ENCODE measurements at places on chromosomes 6 and 20. TPM values are rescaled to one million over a fixed set of nuclear protein-coding genes. Genes with fewer than 3 reads are reported as not detected.

DNA sequence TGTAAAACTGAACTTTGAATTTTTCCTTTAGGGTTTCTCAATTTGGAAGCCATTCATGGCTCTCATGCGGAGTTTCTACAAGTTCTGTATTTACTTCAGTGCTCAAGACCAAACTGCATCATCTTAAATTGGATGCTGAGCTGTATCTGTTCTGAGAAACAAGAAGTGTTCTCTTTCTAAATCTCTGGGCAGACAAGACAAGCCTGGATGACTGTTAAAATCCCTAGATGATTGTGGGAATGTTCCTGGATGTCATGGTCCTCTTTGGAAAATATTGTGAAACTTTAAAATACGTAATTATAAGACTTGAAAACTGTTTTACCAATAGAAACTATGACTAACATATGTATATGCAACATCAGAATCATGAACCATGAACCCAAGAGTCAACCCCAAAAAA is 6.2 kb upstream of the GCM1 start:
- H3K4me1 ChIP-seq = no peaks in the 10 kb centered on the region
- no peak overlapping the region for H3K27ac ChIP-seq
- H3K36me3 ChIP-seq = no peaks in the 10 kb centered on the region
- no peaks in the 10 kb centered on the region for H3K27me3 ChIP-seq
- no peak for DNase-seq

The PAQR8 gene
- total RNA-seq = 21.2 TPM

DNA sequence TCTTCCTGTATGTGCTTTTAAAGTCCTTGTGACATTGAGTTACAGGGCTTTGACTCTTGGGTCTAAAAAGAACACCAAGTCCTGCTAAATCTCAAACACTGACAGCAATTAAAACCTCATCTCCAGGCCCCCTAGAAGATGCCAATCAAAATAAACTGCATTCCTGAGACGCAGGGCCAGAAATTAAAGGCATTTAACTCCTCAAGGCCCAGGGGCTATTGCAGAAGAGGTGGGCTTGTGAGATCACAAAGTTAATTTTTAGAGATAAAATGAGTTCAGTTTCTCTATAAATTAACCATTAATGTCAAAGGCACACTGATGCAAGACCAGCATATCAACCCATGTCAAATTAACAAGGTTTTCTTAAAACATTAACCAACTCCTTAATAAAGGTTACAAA is 145.6 kb upstream of the CARMIL1 start:
- H3K27me3 ChIP-seq = no peaks in the 10 kb centered on the region
- no peak overlapping the region for H3K4me3 ChIP-seq
- H3K27ac ChIP-seq = no peak overlapping the region
- peaks cover 51% of the 10 kb centered on the region for H3K4me1 ChIP-seq
- peaks cover 76% of the 10 kb centered on the region for H3K36me3 ChIP-seq

DNA sequence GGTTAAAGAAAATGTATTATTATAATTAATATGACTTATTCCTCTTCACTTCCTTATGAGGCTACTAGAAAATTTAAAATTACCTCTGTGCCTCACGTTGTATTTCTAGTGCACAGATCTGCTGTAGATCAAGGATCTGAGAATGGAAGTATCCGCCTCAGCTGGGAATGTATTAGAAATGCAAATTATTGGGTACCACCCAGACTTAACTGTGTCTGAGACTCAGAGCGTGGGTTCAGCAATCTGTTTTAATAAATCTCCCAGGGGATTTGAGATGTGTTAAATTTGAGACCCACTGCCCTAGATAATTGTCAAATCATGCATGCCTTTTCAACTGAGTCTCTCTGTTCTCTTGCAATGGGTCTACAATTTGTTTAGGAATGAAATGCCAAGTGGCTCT is 658.0 kb upstream of the NOX3 start:
- H3K27me3 ChIP-seq = no peaks in the 10 kb centered on the region
- H3K27ac ChIP-seq = no peak overlapping the region
- H3K4me1 ChIP-seq = no peaks in the 10 kb centered on the region
- no peak for DNase-seq
- H3K36me3 ChIP-seq = no peaks in the 10 kb centered on the region

GRCh38 chr6:52545406-52546119 is 31.3 kb downstream of the TRAM2 start:
- no peak for DNase-seq
- no peaks in the 10 kb centered on the region for H3K27me3 ChIP-seq
- H3K27ac ChIP-seq = no peak overlapping the region
- peaks cover 2% of the 10 kb centered on the region for H3K36me3 ChIP-seq

- H3K27ac ChIP-seq = no peak overlapping the region
- H3K4me3 ChIP-seq = peak overlapping the region; percentile 82
- peaks cover 6% of the 10 kb centered on the region for H3K4me1 ChIP-seq
- H3K36me3 ChIP-seq = peaks cover 3% of the 10 kb centered on the region
- peaks cover 50% of the 10 kb centered on the region for H3K27me3 ChIP-seq
These were observed 3.1 kb upstream of the TFAP2B start for GRCh38 chr6:50815436-50816114.

DNA sequence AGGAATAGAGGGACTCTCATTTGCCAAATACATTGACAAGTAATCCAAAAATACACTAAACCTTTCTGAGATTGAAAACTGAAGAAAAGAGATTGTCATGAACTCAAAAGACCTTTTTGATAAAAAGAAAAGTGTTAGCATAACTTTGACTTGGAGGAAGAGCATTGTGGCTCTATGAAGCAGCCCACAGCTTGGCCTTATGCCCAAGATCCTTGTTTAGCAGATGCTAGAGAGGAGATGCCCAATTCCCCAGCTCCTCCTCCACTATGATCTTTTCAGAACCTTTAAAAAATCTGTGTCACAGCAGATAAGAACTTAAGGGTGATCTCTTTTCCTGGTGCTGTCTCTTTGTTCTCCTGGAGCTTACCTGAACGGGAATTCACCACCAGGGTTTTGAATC is 35.8 kb upstream of the IGF2R start:
- peaks cover 11% of the 10 kb centered on the region for H3K27me3 ChIP-seq
- peaks cover 29% of the 10 kb centered on the region for H3K4me1 ChIP-seq
- no peaks in the 10 kb centered on the region for H3K36me3 ChIP-seq
- no peak for DNase-seq

- no peak overlapping the region for H3K27ac ChIP-seq
- peaks cover 9% of the 10 kb centered on the region for H3K27me3 ChIP-seq
- H3K4me1 ChIP-seq = no peaks in the 10 kb centered on the region
- H3K36me3 ChIP-seq = no peaks in the 10 kb centered on the region
These were observed 69.1 kb downstream of the PHACTR3 start for GRCh38 chr20:59673288-59673997.

The C6orf163 gene
- 2.3 TPM for total RNA-seq

DNA sequence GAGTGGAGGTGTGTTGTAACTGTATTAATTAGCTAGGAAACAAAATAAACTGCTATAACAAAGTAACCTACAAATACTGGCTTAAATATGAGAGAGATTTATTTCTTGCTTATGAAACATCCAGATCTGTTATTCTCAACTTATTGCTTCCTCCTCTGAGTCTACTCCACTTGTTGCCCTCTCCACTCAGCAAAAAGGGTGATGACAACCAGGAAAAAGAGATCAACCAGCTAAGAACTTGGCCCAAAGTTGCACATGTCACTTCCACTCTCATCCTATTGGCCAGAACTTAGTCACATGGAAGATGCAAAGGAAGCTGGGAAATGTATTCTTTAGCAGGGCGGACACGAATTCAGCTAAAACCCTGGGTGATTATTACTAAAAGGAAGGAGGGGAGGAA is 5.2 kb upstream of the TP53RK start:
- DNase-seq = no peak
- no peaks in the 10 kb centered on the region for H3K27me3 ChIP-seq
- H3K36me3 ChIP-seq = no peaks in the 10 kb centered on the region

GRCh38 chr6:44000164-44000842 is 126.9 kb downstream of the MRPL14 start:
- peaks cover 31% of the 10 kb centered on the region for H3K27me3 ChIP-seq
- DNase-seq = peak; percentile 24
- peaks cover 12% of the 10 kb centered on the region for H3K4me1 ChIP-seq

GRCh38 chr20:8932192-8933165 is 136.4 kb upstream of the PLCB4 start:
- no peaks in the 10 kb centered on the region for H3K4me1 ChIP-seq
- no peak overlapping the region for H3K27ac ChIP-seq
- DNase-seq = no peak
- no peaks in the 10 kb centered on the region for H3K27me3 ChIP-seq
- no peaks in the 10 kb centered on the region for H3K36me3 ChIP-seq
- no peak overlapping the region for H3K4me3 ChIP-seq

DNA sequence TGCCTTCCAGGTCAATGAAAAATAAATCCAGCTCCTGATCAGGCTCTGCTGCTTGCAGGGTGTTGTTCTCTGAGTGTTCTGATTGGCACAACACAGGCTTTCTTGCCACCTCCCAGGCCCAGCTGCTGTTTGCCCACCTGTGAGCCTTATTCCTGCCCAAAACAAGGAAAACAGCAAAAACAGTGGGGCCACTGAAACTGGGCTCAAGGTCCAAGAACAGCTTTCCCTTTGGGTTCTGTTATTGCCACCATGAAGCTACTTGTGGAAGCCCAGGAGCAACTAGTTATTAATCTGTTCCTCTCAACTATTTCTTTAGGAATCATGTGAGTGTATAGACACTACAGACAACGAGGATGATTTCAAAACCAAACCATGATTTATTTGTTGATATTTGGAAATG is 159.1 kb downstream of the PLCB1 start:
- H3K36me3 ChIP-seq = no peaks in the 10 kb centered on the region
- H3K27me3 ChIP-seq = no peaks in the 10 kb centered on the region
- no peak overlapping the region for H3K4me3 ChIP-seq
- no peak overlapping the region for H3K27ac ChIP-seq

The PTPRK gene
- 2.5 TPM for total RNA-seq

DNA sequence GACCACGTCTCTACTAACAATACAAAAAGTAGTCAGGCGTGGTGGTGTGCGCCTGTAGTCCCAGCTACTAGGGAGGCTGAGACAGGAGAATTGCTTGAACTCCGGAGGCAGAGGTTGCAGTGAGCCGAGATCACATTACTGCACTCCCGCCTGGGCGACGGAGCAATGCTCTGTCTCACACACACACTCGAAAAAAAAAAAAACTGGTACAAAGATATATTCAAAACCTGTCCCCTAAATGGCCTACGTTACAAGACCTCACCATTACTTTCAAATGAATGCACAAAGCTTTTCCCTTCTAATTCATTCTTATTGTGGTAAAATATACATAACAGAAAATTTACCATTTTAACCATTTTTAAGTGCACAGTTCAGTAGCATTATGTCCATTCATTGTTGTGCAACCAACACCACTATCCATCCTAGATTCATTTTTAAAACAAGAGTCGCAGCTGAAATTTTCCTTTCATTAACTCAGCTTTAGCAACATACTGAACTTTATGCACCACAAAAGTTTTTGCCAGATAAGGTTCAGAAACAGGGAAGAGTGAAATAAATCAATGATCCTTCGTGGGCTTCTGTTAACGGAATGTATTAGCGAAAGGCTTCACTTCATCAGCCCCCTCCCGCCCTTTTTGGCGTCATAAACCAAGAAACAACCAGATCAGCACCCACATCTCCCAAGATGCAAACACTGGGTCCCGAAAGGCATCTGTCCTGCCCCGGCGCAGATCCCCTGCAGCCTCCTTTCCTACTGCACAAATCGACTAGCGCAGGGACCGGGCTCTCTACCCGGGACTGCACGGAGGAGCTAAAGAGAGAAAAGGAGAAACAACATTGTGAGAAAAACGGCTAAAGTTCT is 825 bp upstream of the FAM135A start:
- peaks cover 2% of the 10 kb centered on the region for H3K36me3 ChIP-seq
- peak overlapping the region; percentile 86 for H3K4me3 ChIP-seq
- H3K27ac ChIP-seq = peak overlapping the region; percentile 91
- H3K4me1 ChIP-seq = peaks cover 27% of the 10 kb centered on the region
